ENCODE measurements at places on chromosomes 7 and 10.

DNA sequence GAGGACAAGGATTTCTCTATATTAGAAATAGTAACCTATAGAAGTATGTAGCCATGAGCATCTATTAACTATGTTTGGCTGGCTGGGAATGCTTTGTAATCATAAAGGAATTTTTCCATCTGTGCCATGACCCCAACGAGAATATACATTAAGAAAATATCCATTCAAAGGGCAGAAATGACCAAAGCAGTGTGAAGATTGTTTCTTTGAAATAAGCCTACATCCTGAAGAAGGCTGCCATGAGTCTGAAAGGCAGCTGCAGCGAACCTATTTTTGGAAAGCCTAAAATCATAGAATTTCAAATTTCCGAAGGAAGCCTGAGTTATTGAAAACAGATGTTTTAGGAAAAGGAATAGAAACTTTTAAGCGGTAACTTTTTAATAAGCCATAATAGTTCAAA is 244.2 kb upstream of the FOXK1 start:
- no peak for DNase-seq

- no peak for DNase-seq
Measured at GRCh38 chr7:107179326-107180164, 10.7 kb downstream of the HBP1 start.

DNA sequence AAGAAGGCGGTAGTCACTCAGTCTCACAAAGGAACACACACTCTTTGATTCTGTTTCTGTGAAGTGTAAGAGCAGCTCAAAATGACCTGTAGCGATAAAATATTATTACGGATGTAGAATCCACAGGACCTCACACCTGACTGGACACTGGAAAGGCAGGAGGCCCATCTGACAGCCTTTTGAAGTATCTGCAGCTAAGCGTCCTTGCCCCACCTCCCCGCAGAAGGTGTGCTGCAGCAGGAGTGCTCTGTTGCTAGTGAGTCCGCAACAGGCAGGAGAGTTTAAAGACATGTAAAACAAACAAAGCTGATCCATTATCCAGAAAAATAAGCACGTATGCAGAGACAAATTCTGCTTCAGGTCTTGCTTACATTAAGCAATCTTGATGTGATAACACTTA is 355.5 kb downstream of the GPR158 start:
- no peak for DNase-seq

GRCh38 chr10:118958984-118959925 is 70.3 kb upstream of the NANOS1 start:
- peak; percentile 42 for DNase-seq

- DNase-seq = no peak
Measured at GRCh38 chr7:141550386-141551093, 670 bp upstream of the AGK start.

- peak; percentile 6 for DNase-seq
Measured at GRCh38 chr7:33932221-33932620, 26.9 kb downstream of the BMPER start.

DNA sequence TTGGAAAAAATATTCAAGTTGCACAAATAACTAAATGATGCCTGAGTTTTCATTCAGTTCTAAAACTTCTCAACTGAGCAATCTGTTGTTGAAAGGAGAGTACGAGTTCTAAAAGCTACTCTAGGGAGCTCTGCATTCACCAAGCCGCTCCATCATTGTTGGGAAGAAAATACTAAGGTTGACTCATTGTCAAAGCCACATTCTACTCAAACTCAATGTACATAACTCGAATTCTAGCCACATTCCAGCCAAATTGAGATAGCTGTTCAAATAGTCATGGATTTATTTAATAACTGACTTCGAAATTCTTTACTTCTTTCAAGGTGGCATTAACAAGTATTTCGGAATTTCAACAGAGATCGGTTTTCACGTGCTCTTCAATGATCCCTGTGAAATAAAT is 63.4 kb downstream of the KIAA1217 start:
- DNase-seq = no peak

DNA sequence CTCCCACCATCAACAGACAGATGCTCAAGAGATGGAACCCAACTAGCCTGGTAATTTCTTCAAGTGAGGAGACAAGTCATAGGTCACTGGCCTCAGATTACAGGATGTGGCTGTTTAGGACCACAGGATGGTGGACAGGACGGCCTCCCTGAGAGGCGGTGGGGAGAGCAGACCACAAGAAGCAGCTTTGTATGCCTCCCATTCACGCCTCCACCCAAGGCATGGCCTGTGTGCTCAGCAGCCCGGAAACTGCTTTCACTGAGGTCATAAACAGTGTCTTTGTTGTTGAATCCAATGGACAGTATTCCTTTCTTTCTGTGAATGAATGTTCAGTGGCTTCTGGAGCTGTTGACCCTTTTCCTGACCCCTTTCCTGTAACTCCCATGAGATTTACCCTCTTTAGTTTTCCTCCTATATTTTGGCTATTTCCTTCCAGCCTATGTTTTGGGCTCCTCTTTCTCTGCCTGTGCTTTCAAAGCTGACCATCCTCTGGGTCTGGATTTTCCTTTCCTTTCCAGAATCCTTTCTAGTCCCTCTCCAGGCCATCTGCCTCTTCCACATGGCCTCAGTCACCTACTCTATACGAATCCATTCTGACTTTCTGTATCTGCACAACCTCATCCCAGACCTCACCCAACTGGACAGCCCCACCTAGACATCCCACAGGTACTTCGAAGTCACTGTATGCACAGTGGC is 32.4 kb upstream of the INPP5F start:
- DNase-seq = peak; percentile 96

- DNase-seq = peak; percentile 32
Measured at GRCh38 chr7:124030964-124031363, 1.9 kb downstream of the TMEM229A start.

DNA sequence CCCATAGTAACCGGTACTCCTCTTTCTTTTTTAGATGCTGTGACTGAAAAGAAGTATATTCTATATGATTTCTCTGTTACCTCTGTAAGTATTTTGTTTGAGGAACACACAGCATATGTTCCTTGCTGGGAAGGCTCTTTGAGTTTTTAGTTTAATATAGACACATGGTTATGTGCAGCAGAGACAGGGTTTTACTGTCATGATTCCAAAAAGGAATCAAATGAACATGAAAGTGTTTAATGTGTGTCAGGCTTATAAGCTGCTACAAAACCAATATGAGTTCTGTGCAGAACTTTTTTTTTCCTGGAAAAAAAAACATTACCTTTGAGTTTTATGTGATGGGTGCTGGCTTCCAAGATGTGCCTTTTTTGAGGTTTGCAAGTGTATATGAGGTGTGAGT is 50.4 kb downstream of the MGAM2 start:
- no peak for DNase-seq

DNA sequence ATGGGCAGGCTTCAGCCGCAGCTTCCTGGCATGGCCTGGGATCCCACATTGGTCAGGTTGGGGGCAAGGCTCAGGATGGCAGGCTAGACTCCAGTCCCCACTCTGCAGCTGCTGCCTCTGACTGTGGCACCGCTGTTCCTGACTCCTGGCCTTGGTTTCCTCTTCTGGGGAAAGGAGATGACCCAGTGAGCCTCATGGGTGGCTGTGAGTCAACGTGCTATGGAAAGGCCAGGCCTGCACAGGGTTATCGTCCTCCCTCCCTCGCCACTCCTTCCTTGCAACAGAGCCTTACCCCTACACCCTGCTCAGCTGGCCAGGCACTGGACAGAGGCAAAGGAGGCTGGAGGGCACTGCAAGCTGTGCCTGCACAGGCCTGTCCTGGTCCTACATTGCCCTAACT is 36.1 kb upstream of the CHST15 start:
- DNase-seq = no peak

- DNase-seq = no peak
Measured at GRCh38 chr7:116595063-116595462, 70.2 kb downstream of the CAV1 start.

GRCh38 chr10:11563936-11564335 is 47.5 kb downstream of the USP6NL start:
- DNase-seq = no peak

GRCh38 chr7:155204744-155205367 is 92.8 kb upstream of the INSIG1 start:
- no peak for DNase-seq

DNA sequence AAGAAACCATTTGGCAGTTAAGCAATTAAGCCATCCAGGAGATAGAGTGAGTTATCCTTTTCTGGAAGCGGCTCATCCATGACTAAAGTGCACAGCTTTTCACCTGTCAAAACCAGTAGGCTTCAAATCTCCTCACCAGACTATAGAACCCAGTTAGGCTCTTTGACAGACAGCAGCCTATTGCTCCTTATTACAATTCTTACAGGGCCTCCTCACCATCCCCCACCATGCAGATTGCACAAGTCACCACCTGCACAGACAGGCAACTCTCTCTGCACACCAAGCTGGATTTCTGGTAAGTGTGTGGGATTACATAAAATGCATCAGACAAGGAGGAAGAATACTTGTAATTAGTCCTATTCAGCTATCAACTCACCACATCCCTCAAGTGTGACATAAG is 301.6 kb downstream of the SNX13 start:
- DNase-seq = no peak

DNA sequence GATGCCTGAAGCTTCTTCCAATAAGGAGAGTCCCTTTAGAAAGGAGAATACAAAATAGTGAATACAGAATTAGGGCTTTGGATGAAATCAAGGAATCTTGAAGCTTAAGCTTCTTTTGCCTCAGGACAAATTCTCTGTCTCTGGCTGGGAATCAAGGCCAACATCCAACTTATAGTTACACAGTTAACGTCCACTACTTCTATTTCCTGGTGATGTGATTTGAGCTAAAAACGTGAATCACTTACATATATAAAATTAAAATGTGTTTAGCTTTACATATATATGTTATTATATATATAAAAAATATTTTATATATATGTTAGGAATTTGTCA is 11.4 kb upstream of the INPP5F start:
- no peak for DNase-seq

- DNase-seq = no peak
Measured at GRCh38 chr10:89164920-89165319, 42.2 kb downstream of the CH25H start.

DNA sequence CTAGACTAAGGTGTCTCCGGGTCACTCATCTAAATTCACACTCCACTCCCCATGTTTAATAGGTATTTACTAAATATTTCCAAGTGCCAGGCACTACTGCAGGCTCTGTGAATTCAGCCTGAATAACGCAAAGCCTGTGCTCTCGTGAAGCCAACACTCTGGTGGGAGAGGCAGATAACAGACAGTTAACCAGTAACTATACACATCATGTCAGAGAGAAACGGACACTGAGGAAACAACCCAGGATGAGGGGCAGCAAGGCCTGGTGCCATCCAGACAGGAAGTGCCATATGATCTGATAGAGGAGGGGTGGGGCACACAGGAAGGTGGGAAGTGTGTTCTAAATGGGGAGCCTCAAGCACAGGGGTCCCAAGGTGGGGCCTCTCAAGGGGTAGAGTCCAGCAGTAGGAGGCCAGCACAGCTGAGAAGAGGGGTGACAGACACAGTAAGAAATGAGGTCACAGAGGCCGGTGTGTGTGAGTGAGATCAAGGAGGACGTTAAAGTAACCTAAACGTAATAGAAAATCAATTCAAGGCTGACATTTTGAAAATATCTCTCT is 85.3 kb downstream of the LARP4B start:
- DNase-seq = no peak

DNA sequence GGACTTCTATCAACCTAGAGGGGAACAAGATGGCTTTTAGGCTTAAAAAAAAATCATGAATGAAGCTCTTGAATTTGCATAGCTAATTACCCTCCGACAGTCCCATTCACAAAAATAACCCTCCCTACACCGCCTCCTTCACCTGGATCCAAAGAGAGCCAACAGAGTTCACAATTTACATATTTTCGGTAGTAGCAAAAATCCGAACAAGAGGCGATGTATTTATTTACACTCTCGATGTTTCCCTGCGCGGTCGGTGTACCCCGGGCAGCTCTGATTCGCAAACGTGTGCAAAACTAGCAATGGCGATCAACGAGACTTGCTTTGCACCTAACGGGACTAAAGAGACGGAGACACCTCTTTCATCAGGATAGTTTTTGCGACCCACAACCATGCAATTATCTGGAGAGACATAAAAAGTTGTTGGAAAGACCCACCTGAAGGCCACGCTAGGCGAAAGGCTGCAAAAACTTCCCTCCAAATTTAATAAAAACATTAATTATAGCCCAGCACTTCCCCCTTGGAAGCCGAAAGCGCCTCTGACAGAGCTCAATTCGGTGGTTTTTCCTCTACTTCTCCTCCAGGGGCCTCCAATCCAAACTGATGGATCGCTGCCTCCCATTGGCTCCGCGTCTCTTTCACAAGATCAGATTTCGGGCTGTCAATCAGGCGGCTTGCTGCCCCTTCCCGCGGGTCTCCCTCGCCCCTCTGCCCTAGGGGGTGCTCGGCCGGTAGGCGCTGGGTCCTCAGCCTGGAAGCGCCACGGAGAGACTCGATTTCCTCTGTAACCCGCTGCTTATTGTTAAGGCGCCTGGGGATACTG is at the start of gene ETV1:
Gene ETV1, minus strand, starts transcription at position 541 of the 823 bp plus-strand sequence. CDS start 614 bp downstream, outside the sequence.
- DNase-seq = peak; percentile 79

DNA sequence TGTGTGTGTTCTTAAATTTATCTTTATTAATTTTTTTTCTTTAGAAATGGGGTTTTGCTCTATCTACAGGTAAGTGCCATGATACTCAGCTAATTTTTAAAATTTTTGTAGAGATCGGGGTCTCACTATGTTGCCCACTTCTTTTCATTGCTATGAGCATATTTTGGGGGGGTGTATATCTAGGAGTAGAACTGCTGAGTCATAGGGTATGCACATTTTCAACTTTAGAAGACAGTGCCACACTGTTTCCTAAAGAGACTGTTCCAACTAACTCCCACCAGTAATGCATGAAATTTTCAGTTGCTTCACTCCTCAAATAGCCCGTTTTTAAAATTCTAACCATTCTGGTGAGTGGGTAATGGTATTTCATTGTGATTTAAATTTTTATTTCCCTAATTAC is 108.3 kb downstream of the CUL2 start:
- DNase-seq = no peak

- DNase-seq = no peak
Measured at GRCh38 chr10:25815999-25816768, 117.8 kb upstream of the MYO3A start.

GRCh38 chr10:110448682-110449418 is 48.9 kb upstream of the DUSP5 start:
- no peak for DNase-seq

- no peak for DNase-seq
Measured at GRCh38 chr10:104809288-104810090, 168.4 kb downstream of the SORCS3 start.

DNA sequence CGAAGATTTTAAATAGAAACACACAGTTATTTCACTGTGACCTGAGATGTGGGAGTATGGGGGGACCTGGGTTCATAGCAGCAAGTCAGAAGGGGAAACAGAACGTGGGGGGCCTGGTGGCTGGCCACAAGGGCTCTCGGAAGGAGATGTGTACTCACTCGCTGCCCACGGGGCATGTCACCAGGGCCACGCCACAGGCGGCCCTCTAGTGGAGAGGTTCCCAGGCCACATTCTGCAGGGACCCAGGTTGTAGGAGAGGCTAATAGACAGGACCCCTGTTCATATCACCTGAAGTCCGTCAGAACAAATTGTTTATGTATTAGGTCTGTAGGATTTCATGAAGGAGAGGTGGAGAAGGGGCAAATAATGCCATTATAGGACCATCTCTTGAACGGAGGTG is 25.1 kb upstream of the SVOPL start:
- DNase-seq = no peak

- peak; percentile 59 for DNase-seq
Measured at GRCh38 chr10:25758041-25758457, 176.0 kb upstream of the MYO3A start.

- DNase-seq = no peak
Measured at GRCh38 chr7:27188386-27189294, 3.6 kb upstream of the HOXA11 start.
